ENCODE measurements at places on chromosomes 16 and 17.

- no peak for DNase-seq
These were observed 36.1 kb downstream of the ARL4D start for GRCh38 chr17:43434902-43435319.

GRCh38 chr16:66070140-66070917, 296.2 kb upstream of the CDH5 start:
- peak; percentile 76 for DNase-seq

DNA sequence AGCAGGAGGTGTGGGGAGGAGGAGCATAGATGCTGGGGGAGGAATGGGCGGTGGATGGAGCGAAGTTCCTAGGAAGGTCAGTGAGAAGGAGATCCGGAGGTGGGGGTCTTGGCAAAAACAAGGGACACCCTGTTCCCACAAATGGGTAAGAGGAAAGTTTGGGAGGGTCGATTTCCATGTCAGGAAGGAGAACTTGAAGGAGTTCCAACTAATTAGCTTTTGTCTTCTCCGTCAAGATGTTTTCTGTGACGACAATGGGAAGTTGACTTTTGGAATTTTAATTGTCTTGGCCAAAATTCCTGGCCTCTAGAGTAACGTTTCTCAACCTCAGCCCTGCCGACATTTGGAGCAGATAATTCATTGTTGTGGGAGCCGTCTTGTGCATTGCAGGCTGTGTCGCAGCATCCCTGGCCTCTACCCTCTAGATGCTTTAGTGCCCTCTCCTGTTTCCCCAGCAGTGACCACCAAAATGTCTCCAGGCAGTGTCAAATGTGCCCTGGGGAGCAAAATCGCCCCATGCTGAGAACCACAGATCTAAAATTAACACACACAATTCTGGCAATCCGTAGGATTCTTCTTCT, 97.1 kb downstream of the PITPNC1 start:
- DNase-seq: no peak

- no peak for DNase-seq
These were observed 56.2 kb upstream of the DNAJA2 start for GRCh38 chr16:47029724-47030123.

GRCh38 chr16:77468831-77469230, 34.0 kb upstream of the ADAMTS18 start:
- DNase-seq: peak; percentile 28

GRCh38 chr16:66849021-66849420, 4.8 kb downstream of the CA7 start:
- no peak for DNase-seq

DNA sequence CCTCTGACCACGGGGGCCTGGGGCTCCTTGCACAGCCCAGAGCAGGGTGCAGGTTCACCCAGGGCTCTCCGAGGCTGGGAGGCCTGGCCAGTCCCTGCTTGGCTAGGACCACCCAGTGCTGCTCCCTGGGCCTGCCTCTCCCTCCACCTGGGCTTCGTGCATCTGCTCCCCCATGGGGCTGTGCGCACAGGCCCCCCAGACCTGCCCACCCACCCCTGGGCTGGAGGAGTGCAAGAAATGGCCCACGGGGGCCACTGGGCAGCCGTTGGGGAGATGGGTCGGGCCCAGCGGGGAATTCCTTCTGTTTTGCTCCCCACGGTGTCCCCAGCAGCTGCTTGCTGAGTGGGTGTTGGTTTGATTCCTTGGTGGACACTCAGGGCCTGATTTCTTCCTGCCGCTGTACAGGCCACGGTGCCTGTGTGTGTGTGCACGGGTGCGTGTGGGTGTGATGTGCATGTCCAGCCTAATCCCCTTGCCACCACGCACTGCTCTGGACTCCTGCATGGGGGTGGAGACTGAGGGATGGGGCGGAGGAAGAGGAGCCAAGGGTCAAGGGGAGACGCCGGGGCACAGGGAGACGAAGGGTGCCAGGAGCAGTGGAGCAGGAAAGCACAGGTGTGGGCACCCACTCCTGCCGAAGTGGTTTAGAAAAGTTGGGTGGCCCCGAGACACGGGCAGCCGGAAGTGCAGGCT, 8.5 kb downstream of the PRSS27 start:
- no peak for DNase-seq

DNA sequence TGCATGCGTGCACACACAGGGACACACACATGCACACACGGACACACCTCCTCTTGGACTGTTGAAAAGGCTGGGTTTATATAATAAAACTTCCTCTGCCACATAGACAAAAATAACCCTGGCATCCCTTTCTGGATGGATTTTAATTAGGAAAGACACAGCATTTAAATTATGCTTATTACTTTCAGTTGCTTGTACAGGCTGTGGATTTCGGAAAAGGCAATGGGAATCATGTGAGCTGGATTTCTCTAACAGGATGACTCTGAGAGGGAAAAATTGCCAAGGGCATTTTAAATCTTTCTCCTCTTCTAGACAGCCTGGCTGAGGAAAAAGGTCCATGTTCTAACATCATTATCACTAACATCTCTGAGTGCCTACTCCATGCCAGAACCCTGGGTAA, 75.9 kb downstream of the HLF start:
- no peak for DNase-seq

DNA sequence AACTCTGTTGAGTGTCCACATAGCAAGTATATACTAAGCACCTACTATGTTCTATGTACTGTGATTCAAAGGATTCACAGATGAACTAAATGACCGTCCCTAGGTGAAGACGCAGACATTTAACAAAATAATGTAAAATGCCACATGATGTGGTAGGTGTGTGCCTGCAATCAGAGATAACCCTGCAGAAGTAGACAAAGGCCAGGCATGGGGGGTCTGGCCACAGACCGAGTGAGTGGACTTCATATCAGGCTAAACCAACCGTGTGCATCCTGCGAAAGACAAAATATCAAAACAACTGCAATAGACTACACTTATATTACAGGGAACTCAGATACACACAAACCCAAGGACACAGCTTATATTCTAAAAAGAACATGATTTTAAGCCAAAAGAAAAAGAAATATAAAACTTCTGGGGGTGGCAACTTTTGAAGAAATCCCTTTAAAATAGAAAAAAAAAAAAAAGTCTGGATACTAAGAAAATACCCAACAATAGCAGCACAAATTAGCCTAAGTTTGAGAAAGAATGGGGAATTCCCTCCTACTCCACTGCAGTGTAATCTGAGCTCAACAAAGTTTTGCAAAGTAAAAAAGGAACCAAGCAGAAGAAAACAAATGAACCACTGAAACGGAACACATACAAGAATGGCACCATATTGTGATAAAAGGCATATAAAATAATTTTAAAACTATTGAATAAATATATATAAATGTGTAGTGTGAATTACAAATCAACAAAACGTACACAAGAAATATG, 12.3 kb downstream of the HSDL1 start:
- DNase-seq: no peak

- DNase-seq: no peak
These were observed 47.2 kb downstream of the OTOA start for GRCh38 chr16:21710938-21711337.

GRCh38 chr17:46264456-46265198, 30.3 kb upstream of the LRRC37A start:
- DNase-seq: no peak

GRCh38 chr16:30096105-30096861, at the start of gene YPEL3:
TSS of gene YPEL3 (minus strand) at chr16:30096213. CDS start at chr16:30095482, 731 bp downstream.
- DNase-seq: peak; percentile 65

- DNase-seq: no peak
These were observed 14.8 kb downstream of the SCGB1C2 start for GRCh38 chr17:151886-152859.

GRCh38 chr16:19346335-19346922, 60.9 kb downstream of the CLEC19A start:
- no peak for DNase-seq

DNA sequence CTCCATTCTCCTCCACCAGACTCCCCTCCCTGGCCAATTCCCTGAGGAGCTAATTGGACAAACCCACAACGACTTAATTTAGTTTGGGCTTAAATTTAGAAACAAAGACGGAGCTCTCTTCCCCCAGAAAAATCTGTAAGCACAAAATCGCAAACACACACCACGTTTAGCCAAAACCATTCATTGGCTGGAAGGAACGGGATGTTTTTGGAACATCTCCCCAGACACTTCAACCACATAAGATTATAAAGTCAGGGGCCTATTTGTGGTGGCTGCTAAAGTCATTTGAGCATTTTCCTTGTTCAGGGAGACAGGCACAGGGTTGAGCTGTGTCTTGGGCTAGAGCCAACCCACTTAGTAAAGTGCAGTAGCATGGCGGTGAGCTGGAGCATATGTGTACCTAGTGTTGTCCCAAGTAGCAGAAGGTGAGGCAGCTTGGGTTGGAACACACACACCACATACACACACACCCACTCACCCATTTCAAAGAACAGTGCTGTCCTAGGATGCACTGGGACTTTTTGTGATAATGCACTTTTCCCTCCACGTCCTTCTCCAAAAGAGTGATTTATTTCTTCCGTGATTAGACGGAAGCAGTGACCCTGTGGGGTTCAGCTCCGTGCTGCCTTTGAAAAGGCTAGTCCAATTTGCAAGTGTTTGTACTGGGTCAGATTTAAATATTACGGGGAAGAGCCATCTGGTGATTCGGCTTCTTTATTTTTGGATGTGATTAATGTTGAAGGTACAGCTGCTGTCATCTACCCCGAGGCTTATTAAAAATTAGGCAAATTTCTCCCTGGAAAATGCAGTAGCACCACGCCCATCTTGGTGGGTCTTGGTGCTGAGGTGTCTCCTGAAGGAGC, 32.2 kb downstream of the ELAC2 start:
- no peak for DNase-seq

- no peak for DNase-seq
These were observed 70.9 kb downstream of the ABCC1 start for GRCh38 chr16:16020291-16020690.

GRCh38 chr16:14089283-14089823, 18.2 kb downstream of the MRTFB start:
- DNase-seq: no peak

- no peak for DNase-seq
These were observed at the start of gene CHST4 for GRCh38 chr16:71526111-71526631. TSS of gene CHST4 (plus strand) at chr16:71526426. CDS start at chr16:71536678, 10,252 bp downstream.

GRCh38 chr17:550041-550398, 164.6 kb downstream of the VPS53 start:
- no peak for DNase-seq

DNA sequence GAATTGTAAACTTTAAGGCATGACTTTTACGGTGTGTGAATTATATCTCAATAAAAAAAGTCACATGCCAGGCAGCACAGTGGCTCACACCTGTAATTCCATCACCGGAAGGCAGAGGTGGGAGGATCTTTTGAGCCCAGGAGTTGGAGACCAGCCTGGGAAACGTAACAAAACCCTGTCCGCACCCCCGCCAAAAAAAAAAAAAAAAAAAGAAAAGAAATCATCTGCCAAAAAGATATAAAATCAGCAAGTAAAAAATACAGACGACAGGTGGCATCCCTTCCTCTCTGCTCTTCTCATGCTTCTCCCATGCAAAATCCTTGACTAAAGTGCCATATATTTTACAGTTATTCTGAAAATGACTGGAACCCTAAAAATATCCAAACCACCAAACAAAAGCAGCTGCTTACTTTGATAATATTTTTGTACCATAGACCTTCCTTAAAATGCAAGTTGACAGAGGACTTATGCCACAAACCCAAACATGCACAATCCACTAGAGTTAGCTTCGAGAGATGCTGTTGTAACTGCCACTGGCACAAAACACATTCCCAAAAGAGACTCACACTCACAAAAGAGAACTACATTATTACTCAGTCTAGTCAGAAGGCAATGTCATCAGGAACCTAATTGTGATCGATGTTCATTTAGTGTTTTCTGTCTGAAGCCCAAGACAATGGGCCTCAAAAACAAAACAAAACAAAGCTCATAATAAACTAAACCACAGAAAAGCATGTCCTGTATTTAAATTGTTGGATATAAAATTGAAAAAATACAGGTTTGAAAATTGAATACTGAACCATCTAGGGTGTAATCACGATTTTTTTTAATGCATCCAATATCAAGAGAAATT, 2.4 kb downstream of the CRLF3 start:
- no peak for DNase-seq

GRCh38 chr17:32558326-32558955, 71.6 kb downstream of the CDK5R1 start:
- DNase-seq: no peak

Measured in NCI-H1105 treated with DMSO at 0.1 percent for 48 hours (cell line).